ENCODE measurements at places on chromosomes 5 and 9.
A peak's percentile ranks its signal among the peaks of the same experiment; 100 is the strongest.

DNA sequence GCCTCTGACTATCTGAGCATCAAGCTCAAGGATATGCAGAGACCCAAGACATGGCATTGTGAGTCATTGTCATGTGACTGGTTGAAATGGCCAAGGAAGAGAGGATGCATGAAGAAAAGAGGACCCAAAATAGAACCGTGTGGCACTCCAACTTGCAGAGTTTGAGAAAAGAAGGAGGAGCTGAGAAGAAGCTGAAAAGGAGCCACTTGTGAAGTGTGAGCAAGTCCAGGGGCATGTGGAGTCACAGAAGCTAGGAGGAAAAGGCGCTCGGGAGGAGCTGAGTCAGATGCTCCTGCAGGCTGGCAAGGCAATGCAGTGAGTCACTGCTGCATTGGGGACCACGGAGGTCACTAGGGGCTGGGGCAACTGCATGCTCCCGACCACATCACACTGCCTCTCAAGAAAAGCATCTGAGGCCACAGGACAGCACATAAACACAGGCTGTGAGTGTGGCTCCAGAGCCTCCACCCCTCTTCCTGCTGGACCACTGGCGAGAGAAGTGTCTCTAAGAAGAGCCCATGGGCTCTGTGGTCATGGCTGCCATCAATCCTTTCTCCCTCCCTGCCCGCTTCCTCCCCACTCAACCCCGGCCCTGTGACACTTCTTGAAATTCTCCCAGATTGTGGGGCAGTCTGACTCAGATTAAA is 197.6 kb downstream of the DRD1 start:
- DNase-seq, result peak; percentile 38

GRCh38 chr9:84597131-84597530 is 72.4 kb upstream of the NTRK2 start:
- no peak for DNase-seq

DNA sequence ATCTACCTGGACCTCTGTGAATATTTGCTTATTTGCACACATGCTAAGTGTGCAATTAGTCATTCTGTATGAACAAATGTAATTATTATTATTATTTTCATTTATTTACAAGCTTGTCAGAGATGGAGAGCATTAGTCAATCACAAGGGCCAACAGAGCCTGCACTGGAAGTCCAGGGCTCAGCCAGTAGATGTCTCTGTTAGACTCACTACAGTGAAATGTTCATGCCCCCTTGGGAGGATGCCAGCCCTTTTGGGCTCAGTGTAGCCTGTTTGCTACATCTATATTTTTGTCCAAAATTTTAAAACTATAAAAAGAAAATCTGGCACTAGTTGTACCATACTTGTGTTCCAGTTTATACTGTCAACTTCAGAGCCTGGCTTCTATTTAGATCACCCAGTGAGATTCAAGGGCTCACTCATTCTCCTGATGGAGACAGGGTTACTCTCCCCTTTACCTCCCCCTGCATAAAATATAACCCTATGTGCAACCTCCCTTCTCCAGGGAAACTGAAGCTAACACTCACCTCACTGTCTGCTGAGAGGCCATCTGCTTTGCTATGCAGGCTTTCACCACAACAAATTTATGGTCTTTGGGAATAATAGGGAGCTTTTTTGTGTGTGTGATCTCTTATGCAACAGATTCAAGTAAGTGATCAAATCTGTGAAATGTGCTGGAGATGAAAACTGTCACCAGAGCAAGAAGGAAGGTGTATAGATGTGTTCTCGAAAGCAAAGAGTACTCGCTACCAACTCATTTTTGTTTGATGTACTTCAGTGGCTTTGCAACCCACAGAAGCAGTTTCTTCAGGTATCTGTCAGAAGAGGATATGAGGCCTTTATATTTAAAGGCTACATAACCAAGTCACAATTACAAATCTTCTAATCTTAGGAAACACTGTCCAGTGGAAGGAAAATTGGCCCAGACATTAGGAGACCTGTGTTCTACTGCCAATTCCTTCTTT is 99.9 kb upstream of the TLE4 start:
- peak; percentile 74 for DNase-seq

- no peak for DNase-seq
Measured at GRCh38 chr5:72281764-72282499, 38.1 kb downstream of the MRPS27 start.

DNA sequence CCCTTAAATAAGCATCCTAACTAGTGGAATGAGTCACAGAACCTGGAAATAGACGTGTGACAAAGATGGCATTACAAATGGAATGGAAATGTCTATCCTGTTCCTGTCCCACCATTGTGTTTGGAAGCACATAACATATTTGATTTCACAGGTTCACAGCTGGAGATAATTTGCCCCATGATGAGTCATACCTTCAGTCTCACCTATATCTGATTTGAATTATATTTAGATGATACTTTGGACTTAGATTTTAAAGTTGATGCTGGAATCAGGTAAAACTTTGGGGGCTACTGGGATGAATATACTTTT is 92.5 kb downstream of the CEMIP2 start:
- DNase-seq, result no peak

DNA sequence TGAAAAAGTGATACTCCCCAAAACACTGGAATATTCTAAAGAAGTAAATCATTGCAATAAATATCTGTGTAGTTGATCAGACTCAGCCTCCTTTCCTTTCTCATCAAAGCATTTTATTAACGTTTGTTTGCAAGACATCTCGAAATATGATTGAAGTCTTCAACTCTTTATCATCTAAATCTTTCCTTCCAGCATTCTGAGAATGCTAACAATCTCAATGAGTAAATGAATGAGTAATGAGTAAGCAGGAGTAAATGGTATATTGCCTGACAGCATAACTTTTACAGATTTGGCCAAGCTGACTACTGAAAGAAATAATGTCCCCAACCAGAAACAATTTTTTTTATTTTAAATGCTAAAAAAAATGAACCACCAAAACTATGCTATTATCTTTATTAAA is 157.1 kb downstream of the SLCO4C1 start:
- DNase-seq, result no peak

- DNase-seq, result peak; percentile 43
Measured at GRCh38 chr5:109688630-109688969, 1.1 kb upstream of the MAN2A1 start.

- no peak for DNase-seq
Measured at GRCh38 chr9:99056886-99057664, 47.8 kb upstream of the TGFBR1 start.

DNA sequence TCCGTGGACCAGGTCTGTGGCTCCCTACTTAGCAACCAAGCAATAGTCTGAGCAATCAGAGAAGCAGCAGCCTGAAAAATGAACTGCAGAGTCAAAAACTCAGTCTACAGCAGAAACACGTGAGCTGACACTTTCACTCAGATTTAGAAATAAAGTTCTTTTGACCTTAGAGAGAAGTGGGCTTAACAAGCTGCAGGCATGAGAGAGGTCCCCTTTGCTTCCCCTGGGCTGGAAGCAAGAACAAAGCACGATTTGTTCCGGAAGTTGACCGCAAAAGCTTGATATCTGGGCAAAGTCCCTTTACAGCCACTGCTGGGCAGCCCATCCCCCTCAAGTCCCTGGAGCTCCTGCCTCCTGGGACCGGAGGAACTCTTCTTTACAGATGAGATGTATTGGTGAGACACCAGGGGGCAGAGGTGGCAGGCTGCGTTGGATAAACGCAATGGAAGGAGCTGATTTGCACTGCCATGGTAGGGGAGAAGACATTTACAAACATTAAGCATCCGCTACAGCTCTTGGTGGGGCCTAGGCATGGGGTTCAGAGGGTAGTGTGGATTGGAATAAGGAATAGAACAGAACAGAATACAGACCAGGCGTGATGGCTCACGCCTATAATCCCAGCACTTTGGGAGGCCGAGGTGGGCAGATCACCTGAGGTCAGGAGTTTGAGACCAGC is 5.8 kb upstream of the SOWAHA start:
- peak; percentile 81 for DNase-seq

GRCh38 chr5:133236976-133237375 is 185.2 kb downstream of the HSPA4 start:
- DNase-seq, result no peak

DNA sequence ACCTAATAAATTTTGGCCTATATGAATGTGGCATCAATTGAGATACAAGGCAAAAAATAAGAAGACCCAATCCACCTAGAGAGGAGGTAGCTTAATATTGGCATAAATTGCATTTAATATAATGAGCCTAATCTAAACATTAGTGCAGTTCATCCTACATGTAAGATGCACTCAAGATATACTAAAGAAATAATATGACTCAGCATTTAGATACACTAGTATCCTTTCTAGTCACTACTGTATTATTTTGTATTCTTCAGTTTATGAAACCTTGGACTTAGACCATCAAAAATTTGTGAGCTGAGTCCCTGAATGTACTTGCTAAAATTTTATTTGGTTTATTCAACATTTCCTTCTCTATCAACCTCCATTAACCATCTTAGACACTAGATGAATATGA is 104.7 kb downstream of the RAB3C start:
- no peak for DNase-seq

- no peak for DNase-seq
Measured at GRCh38 chr5:98804066-98804465, 30.6 kb downstream of the RGMB start.

- peak; percentile 60 for DNase-seq
Measured at GRCh38 chr5:133287500-133287899, 235.7 kb downstream of the HSPA4 start.

GRCh38 chr5:135867599-135867998 is 28.0 kb downstream of the IL9 start:
- no peak for DNase-seq

DNA sequence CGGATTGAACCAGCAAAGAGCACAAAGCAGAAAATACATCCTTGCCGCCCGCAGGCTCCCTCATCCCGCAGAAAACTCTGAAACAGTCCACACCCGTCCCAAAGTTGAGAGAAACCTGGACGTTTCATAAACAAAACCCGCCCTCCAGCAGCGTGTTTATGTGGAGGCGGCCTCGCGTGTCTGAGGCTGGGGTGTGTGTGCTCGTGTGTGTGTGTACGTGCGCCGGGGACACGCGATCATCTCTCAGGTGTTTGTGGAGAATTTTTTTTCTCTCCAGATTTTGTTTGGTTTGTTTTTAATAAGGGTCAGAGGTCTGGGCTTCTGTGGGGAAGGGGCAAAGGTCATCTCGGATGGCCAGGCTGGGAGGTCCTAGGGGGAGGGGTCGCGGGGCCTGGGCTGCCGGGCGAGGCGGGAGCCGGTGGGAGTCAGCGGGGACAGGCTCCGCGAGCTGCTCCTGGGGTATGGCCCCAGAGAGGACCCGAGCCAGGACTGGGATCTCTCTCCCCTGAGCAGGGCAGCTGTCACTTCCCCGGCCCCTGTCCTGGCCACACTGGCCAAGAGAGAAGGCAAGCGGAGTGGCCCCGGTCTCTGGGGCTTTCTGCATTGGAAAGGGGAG is 206.4 kb downstream of the C9orf50 start:
- no peak for DNase-seq

- DNase-seq, result no peak
Measured at GRCh38 chr9:129351058-129351641, 173.1 kb upstream of the IER5L start.

GRCh38 chr5:126446498-126447224 is 23.5 kb downstream of the GRAMD2B start:
- no peak for DNase-seq

DNA sequence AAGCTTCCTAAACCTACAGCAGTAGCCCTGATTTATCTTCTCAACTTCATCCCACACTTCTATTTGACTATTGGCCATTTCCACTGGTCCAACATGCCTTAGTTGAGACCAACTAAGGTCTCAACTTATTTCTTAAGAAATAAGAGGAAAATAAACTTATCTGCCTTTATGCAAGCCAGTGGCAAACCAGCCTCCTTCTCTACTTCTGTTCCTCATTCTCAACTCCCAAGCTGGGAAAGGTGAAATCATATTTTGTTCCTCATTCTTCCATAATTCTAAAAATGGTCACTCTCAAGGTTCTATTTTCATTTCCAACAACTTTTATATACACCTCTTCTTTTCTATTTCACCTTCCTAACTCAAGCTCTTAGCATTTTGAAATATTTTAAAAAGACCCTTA is 149.6 kb upstream of the C9orf72 start:
- no peak for DNase-seq

GRCh38 chr9:87267251-87268070 is 230.2 kb upstream of the DAPK1 start:
- no peak for DNase-seq

GRCh38 chr5:164809821-164810220 is 1304.4 kb downstream of the MAT2B start:
- no peak for DNase-seq

DNA sequence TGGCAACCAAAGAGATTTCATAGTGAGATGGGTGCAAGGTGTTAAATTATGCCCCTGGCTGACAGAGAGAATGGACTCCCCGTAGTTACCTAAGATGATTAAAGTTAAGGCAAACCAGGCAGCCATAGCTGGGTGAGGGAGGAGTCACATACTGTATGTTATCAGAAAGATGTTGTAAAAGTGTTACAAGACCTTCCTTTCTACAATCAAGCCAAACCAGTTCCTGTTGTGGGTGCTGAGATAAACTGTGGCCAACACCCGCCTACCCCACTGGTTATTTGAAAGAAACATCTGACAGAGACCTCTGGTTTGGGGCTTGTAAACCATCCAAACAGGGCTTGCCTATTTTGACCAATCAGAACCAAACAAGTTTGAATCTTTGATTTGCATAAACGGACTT is 684.7 kb upstream of the NUDT12 start:
- no peak for DNase-seq

- no peak for DNase-seq
Measured at GRCh38 chr5:7250611-7251010, 145.3 kb upstream of the ADCY2 start.
